ENCODE measurements at places on chromosomes 6 and 20.

DNA sequence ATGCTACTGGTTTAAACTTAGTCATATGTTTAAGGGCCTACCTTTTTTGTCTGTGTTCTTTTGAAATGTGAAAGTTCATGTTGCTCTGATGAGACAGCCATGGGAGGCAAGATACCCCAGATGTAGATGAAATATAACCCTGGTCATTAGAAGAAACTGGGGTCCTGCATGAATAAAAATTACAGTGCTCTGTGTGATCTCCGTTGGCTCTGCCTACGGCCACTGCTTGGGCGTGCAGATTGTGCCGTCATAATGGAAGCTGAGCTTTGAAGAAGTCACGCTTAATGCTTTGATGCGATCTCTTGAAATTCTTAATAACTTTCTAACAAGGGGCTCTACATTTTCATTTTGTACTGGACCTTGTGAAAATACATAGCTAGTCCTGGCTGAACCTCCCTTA is at the start of gene TAAR2:
Gene TAAR2 (minus strand): TSS at position 101 of the 400 bp plus-strand sequence. CDS start 0 bp downstream, at position 101.
- DNase-seq, result no peak

GRCh38 chr6:12977806-12978205 is 261.2 kb downstream of the PHACTR1 start:
- no peak for DNase-seq

- no peak for DNase-seq
Observed at GRCh38 chr20:23049201-23050075, at the start of gene THBD. TSS of gene THBD (minus strand) at chr20:23049672. CDS start at chr20:23049504, 168 bp downstream.

GRCh38 chr6:36357872-36358225 is 21.2 kb upstream of the BNIP5 start:
- peak; percentile 58 for DNase-seq

DNA sequence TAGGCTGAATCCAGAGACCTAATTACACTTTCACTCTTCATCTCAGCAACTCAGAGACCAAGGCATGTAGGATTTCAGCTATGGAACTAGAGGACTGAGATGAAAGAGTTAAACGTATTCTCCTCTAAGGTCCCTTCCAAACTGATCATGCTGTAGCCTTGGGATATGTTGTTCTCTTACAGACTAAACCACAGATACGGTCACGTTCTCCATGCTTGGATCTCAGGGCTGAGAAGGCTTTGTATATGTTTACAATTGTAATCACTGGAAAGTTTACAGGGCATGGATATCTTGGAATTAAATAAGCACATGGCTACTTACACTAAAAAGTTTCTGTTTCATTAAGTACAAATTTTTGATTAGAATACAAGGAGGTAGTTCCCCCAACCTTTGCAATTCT is 50.1 kb downstream of the PKIB start:
- DNase-seq, result no peak

DNA sequence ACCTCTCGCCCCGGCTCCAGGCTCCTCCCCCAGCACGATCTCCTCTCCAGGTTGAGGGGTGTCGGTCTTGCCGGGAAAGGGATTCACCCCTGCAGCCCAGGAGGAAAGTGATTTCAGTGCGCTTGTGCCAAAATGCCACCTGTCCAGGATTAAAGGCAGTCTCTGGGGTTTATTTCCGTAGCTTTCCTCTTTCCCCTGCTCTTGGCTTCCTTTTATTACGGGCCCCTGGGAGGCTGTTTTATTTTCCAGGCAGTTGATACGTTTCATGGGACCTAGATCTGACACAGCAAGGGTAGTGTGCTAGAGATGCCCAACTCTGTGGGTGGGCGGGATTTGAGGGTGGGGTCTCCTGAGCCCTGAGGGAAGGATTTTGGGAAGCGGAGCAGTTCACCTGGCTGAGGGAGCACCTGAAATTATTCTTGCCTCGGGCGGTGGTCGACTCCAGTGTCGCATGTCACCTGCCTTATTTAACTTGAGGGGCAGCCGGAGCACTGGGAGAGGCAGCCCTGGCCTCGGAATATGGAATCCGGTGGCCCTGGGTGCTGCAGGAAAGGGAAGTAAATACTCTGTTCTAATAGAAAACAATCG is 9.5 kb upstream of the NKX2-2 start:
- no peak for DNase-seq

All from GM20000 (cell line).